Stimulated activated CD4-positive, alpha-beta T cell treated with anti-CD3 and anti-CD28 coated beads, Interleukin-1b, Interleukin-23, amount 100 ng/mL, for 1 hour (primary cell): ENCODE measurements at places on chromosomes 16 and 17.

DNA sequence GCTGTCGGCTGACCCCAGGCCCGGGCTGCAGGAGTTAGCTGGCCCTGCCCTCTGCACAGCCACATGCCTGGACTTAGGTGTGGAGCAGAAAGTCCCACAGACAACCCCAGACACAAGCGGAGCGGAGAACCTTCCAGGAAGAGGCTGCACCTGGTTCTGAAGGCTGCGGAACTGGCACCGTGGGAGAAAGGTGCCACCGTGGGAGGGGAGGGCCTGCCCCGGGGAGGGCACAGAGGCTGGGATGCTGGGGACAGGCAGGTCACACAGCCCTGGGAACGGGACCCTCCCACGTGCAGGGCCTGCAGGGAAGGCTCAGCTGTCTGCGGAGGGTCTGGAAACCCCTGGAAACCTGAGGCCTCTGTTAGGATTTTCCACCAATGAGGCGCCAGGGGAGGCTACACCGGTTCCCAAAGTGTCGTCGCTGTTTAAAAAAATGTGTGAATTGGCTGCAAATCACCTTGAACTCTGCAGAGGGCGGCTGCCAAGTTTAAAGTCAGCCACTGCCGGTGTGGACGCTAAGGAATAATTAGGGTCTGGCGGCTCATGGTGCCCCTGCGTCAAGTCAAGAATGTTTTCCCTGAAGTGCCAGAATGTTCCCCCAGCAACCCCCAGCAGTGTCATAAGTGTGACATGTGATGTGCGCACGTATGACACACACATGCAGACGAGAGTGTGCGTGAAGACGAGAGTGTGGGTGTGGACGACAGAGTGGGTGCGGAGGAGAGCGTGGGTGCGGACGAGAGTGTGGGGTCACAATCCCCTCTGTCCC, 50.9 kb upstream of the PABPN1L start:
- no peak for DNase-seq

DNA sequence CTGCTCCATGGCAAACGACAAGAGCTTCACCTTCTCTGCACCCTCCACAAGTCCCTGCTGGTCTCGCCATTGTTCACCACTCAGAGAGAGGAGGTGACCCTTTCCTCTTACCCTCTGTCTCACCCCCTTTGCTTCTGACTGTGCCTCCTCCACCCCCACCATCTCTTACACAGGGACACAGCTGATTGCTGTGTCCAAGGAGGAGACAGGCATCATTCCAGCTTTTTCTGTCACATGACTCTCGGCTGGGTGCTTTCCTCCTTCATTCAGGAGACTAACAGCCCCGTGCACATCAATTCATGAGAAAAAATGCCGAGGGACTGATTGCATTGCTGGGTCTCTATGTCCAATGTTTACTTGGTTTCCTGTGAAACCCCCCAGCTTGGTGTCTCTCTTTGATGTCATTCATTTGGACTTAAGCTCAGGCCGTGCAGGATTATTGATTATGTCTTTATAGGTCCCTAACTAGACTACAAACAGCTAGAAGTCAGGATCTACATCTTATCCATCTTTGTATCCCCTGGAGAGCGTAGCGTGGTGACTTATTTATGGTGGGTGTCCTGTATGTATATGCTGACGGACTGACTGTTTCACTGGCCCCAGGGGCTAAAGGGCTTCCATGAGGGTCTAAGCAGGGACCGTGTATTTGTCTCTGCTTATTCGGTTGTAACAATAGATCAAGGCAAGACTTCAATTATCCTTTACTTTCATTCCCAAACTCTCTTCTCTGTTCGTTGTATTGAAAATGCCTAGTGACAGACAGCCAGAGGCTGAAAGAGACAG, 82.2 kb upstream of the CDH13 start:
- DNase-seq = no peak

- DNase-seq = no peak
Observed at GRCh38 chr16:3152991-3153368, 18.2 kb downstream of the ZNF213 start.

- DNase-seq = no peak
Observed at GRCh38 chr17:40551091-40551878, 14.0 kb downstream of the CCR7 start.

DNA sequence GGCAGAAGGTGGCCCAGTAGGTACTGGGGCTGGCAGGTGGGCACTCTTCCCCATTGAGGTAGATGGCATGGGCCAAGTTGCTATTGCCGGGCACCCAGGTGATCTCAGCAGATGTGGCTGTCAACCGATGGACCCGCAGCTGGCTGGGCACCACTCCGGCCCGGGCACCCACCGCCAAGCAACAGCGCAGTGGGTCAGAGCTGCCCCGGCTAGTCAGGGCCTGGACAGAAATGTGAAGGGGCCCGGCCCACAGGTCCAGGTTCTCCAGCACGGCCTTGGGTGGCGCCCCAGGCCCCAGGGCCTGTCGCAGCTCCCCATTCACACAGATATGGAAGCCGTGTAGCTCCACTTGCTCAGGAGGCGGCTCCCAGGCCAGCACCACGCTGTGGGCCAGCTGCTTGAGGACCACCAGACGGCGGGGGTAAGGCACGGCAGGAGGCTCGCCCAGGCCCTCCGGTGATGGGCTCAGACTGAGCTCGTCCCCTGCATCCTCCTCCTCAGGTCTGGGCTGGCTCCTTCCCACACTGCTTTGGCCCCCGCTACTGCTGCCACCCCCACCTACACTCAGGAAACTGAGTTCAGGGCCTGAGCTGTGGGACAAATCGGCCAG, 16.5 kb downstream of the TSPOAP1 start:
- DNase-seq = no peak

DNA sequence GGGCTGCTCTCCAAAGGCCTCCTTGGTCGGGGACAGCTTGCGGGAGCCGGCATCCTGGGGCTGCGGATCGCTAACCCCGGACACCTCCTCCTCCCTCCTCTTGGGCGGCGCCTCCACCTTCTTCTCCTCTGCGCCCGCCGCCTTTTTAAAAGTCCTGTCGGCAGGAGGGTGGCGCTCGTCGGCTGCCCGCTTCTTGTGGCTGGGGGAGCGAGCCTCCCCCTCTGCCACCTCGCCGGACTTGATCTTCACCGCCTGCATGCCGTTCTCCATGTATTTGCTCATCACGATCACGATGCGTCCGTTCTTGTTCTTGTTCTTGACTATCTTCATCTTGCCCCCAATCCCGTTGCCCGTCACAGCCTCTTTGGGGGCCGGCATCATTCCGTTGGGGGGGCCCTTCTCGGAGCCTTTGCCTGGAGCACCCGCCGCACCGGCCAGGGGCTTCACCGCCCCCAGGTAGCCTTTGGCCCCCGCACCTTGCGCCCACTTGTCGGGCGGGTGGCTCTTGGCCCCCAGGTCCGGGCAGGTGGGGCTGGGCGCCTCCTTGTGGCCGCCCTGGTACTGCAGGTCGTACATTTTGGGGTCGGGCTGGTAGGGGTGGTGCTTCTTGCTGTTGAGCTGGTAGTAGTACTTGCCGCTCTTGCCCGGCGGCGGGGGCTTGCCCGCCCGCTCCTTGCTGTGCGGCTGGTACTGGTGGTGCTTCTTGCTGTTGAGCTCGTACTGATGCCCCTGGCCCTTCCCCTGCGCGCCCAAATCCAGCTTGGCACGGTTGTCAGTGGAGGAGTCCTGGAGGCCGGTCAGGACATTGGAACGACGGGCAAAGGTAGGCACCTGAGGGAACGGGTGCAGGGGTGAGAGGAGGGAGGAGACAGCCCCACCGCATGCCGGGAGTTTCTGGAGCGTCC, 4.4 kb downstream of the CBX4 start:
- no peak for DNase-seq

DNA sequence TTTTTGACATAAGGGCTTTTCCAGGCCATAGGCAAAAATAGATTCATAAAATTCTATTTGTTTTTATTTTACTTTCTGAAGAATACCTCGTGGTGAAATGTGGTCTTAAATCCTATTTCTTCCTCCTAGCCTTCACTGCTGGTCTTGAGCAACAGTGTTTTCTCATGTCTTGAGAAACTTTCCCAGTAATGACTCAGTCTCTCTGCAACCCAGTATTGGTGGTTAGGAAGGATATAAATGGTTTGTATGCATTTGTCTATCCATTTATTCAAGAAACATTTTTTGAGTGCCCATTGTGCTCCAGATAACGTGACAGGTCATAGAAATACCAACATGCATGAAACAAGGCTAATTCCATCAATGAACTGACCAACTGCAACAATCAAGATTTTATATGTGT, 213.9 kb downstream of the TMEM114 start:
- no peak for DNase-seq

- no peak for DNase-seq
Observed at GRCh38 chr16:79372503-79373184, 227.9 kb downstream of the MAF start.

DNA sequence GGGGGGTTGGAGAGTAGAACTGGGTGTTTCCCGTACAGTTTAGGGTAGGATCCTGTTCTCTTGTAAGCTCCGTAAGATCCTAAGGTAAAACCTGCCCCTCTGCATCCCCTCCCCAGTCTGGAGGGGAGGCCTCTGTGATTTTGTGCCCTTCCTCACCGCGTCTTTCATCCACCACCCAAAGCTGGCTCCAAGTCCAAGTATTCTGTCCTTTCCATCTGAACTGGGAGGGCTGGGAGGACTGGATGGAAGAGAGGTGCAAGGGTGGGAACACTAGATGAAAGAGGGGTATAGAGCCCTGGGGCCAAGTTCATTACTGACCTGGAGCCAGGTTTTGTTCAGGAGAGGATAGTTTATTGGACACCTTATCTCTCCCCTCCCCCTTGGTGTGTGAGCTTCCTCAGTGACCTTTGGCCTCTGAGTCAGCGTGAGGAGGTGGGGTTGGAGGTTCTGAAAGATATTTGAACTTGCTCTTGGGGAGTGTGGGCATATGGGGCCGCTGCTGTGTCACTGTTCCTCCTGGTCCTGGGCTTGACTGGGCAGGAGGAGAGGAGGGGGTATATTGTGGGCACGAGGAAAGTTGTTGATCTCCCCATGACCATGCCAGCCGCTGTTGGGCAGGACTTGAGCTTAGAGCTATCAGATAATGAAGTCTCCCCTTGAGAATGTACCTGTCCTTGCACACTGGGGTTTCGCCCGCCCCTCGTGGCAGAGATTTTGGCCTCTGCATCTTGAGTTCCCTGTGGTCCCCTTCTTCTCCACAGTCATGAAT, 1.6 kb downstream of the LASP1 start:
- DNase-seq = peak; percentile 56

DNA sequence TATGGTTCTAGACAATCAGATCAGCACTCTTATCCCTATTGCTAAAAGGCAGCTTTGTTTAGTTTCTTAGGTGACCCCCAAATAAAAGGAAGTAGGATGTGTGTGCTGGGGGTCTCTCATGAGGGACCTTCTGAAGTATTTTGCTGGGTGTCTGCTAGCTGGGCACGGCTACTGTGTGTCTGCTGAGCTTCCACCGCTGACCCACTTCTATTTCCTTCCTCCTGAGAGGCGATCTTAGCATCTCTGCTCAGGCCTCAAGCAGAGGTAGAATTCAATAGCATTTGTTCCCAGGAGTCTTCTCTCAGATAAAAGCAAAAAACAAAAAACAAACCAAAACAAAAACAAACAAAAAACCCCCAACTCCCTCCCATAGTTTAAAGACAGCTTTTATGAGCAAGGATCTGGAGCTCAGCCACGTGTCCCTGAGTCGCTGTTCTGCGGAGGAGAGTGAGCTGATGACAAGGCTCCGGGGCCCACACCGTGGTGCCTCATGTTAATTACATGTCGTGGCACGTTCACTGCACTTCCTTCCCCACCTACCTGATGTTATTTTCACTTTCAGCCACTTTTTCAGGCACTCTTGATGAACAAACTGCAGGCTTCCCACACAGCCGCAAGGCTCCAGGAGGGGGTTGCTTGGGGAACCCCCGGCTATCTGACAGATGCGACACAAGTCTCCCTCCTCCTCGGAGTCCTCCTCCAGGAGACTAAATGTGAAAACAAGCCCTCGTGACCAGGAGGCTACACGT, 83.5 kb downstream of the MARCHF10 start:
- DNase-seq = peak; percentile 18

DNA sequence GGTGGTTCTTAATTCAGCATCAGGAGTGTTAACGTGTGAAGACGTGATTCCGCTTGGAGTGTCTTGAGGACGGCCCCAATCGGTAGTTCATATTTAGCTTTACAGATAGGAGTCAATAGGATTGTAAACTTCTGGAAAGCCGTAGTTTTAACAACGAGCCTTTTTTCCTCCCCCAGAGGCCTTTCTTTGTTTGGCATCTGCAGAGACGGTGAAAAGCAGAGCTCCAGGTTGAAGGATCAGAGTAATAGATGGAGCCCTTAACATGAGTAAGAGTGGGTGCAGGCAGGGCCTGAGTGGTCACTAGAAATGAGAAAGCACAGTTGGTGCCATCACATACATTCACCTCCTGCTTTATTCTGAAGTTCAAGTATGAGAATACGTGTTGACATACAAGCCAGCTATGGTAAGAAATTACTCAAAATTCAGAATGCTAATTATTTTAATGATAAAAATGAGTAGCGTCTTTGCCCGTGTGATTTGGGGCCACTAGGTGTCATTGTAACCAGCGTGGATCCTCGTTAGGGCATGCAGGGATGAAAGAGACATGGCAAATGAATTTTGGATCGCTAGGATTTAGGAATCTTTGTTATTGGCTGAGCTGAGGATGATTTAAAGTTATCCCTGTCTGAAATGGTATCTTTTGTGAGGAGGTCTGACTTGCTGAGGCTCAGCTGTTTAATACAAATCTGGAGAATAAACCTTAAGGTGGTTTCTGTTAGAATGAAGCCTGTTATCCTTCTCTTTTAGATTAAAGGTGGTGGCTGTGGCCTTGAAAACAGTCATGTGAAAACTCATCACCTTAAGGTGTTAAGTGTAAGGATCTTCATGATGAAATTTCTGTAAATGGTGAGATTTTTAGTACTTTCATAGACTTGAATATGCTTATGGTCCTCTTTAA, 18.6 kb downstream of the PRCD start:
- no peak for DNase-seq

GRCh38 chr16:52405441-52405840, 141.5 kb downstream of the TOX3 start:
- no peak for DNase-seq

- no peak for DNase-seq
Observed at GRCh38 chr17:75778861-75779249, 5.8 kb upstream of the UNK start.

GRCh38 chr16:27690608-27691007, 140.7 kb downstream of the KATNIP start:
- DNase-seq = no peak

DNA sequence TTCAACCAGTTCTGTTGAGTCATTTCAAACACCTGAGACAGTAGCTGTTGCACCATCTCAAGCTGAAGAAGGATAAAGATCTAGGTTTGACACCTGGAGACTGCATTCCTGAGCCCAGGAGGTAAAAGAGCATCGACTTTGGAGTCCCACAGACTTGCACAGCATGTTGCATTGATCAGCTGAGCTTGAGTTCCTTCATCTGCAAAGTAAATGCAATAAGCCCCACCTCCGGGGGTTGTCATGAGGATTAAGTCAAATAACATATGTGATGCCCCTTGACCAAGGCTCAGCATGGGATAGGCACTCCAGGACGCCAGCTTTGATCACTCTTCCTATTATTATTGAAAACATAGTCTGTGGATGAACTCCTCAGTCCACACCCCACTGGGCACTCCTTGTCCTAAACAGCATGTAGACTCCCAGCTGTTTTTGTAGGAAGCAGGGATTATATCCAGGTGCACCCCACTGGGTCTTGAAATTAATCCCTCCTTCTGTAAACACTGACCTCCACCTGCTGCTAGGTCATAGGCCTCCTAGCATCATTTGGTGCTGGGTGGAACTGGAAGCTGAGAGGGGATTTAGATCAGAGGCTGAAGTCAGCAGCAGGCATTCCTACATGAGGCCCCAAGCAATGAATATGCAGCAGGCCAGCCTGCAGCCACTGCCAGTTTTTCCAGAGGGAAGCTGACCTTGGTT, 259.0 kb downstream of the HS3ST4 start:
- DNase-seq = no peak

- no peak for DNase-seq
Observed at GRCh38 chr17:514584-514983, 162.0 kb upstream of the RPH3AL start.
